ENCODE measurements at places on chromosomes 4 and X. TPM values are rescaled to one million over a fixed set of nuclear protein-coding genes. Genes with fewer than 3 reads are reported as not detected.

GRCh38 chr4:76306882-76307659 is 538 bp downstream of the STBD1 start:
- H3K36me3 ChIP-seq, result no peaks in the 10 kb centered on the region
- peak overlapping the region; percentile 64 for H3K4me3 ChIP-seq
- peak; percentile 35 for ATAC-seq
- H3K4me1 ChIP-seq, result peaks cover 15% of the 10 kb centered on the region
- peaks cover 4% of the 10 kb centered on the region for H3K27me3 ChIP-seq

GRCh38 chr4:183157215-183157614 is 58.2 kb downstream of the WWC2 start:
- no peaks in the 10 kb centered on the region for H3K27me3 ChIP-seq
- no peak overlapping the region for H3K27ac ChIP-seq
- H3K4me3 ChIP-seq, result no peak overlapping the region
- H3K36me3 ChIP-seq, result no peaks in the 10 kb centered on the region
- H3K4me1 ChIP-seq, result peaks cover 3% of the 10 kb centered on the region

- peaks cover 19% of the 10 kb centered on the region for H3K4me1 ChIP-seq
- H3K4me3 ChIP-seq, result no peak overlapping the region
- peak; percentile 55 for ATAC-seq
- H3K36me3 ChIP-seq, result no peaks in the 10 kb centered on the region
- no peaks in the 10 kb centered on the region for H3K27me3 ChIP-seq
Observed at GRCh38 chrX:132004728-132005127, 18.4 kb upstream of the STK26 start.

GRCh38 chr4:156677131-156677531 is 294.5 kb downstream of the PDGFC start:
- no peak overlapping the region for H3K27ac ChIP-seq
- H3K4me3 ChIP-seq, result no peak overlapping the region
- H3K4me1 ChIP-seq, result no peaks in the 10 kb centered on the region
- ATAC-seq, result no peak

DNA sequence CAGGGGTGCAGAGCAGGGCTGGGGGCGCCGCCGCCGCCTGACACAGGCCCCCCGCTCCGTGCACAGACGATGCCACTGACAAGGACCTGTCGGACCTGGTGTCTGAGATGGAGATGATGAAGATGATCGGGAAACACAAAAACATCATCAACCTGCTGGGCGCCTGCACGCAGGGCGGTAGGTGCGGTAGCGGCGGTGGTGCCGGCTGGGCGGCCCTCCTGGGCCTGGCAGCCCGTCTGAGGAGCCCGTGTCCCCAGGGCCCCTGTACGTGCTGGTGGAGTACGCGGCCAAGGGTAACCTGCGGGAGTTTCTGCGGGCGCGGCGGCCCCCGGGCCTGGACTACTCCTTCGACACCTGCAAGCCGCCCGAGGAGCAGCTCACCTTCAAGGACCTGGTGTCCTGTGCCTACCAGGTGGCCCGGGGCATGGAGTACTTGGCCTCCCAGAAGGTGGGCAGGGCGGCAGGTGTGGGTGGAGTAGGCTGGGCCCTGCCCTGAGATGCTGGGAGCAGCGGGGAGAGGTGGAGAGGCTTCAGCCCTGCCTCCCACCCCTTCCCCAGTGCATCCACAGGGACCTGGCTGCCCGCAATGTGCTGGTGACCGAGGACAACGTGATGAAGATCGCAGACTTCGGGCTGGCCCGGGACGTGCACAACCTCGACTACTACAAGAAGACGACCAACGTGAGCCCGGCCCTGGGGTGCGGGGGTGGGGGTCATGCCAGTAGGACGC is 12.6 kb downstream of the FGFR3 start:
- no peaks in the 10 kb centered on the region for H3K4me1 ChIP-seq
- ATAC-seq, result no peak
- H3K27ac ChIP-seq, result no peak overlapping the region
- no peaks in the 10 kb centered on the region for H3K27me3 ChIP-seq

DNA sequence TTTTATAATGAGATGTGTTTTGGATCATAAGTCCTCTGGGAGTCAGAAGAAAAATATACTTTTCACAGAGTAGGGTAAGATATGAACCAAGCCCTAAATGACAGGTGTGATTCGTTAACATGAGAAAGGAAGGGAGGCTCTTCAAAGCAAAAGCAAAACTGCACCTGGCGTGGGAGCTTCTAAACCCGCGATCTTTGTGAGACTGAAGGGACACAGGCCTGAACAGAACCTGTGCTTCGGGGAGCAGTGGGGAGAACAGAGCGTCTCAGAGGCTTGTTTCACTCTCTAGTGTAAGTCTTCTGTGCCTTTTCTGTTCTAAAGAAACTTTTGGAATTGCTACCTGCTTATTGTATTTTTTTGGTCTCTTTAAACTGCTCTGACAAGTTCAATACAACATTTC is 30.2 kb upstream of the CYP4V2 start:
- peak; percentile 94 for ATAC-seq
- no peak overlapping the region for H3K4me3 ChIP-seq
- H3K27me3 ChIP-seq, result no peaks in the 10 kb centered on the region
- H3K36me3 ChIP-seq, result no peaks in the 10 kb centered on the region
- H3K27ac ChIP-seq, result peak overlapping the region; percentile 73

DNA sequence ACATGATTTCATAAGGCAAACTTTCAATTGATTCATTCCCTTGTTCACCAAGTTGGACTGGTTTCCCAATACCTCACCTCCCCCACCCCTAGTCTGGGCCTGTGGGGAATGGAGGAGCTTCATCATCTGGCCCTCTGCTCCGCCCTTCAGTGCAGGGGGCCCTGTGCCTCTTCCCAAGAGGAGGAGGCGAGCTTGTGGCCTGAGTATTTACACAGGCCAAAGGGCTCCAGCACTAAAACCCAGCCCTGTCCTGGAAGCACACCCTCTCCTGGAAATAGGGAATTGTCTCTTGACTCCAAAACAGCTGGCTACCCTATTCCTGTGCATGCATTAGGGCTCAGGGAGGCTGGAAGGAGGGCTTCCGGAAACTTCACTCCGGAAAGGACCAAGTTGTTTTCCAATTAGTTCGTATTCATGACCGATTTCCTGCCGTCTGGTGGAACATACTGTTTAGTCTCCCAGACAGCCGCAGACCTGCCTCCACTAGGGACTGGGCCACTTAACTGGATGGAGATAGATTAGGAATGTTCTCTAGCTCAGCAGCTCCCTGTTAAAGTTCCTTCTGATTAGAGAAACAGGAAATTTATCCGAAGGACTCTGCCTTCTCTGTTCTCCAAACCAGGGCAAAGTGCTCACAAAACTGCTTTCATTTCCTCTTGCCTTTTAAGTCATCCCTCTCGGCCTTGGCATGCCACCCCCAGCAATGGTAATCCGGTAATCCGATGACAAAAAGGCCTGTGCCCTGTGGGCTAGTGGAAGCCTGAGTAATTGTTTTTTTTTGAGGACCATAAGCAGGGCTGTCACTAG is 5.8 kb downstream of the SRPX2 start:
- H3K36me3 ChIP-seq, result no peaks in the 10 kb centered on the region
- no peak overlapping the region for H3K27ac ChIP-seq
- no peak for ATAC-seq
- no peaks in the 10 kb centered on the region for H3K4me1 ChIP-seq
- H3K27me3 ChIP-seq, result peaks cover 4% of the 10 kb centered on the region

GRCh38 chrX:122418758-122419157 is 765.3 kb upstream of the GRIA3 start:
- no peak overlapping the region for H3K27ac ChIP-seq
- no peaks in the 10 kb centered on the region for H3K27me3 ChIP-seq
- no peaks in the 10 kb centered on the region for H3K36me3 ChIP-seq
- ATAC-seq, result no peak
- H3K4me1 ChIP-seq, result no peaks in the 10 kb centered on the region

DNA sequence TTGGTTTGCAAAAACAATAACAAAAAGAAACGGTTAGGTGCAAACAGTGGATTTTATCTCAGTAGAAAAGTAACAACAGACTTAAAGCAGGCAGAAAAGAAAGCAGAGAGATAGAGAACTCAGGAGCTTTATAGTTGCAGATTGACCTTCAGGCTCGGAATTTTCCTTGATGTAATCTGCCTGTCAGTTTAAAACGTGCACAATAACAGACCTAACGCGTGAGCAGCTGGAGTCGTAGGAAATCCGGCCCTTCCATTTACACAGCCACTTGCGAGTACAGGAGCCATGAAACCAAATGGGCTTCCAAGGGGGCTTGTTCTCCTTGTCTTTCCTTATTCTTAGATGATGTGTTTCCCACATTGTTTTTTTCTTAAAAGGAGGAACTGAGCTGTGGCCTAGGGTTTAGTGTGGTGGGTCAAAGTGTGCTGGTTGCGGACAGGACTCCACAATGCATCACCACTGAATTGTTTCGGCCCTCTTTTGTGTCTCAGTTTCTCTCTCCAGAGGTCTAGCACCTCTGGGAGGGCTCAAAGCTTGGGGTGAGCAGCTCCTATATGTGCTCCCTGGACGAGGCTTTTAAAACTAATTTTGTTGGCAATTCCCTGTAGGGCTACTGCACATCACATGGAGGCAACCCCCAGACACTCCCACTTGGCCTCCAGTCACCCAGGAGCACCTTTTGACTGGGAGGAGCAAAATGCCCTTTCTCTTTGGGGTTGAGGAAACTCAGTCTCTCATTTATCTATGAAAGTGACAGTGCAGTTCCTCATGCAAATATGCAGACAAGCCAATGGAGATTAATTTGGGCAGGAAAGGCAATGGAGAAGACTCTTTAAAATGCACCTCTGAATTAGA is 13.9 kb upstream of the MPP1 start:
- no peaks in the 10 kb centered on the region for H3K36me3 ChIP-seq
- no peak overlapping the region for H3K27ac ChIP-seq
- no peaks in the 10 kb centered on the region for H3K4me1 ChIP-seq
- no peak overlapping the region for H3K4me3 ChIP-seq
- no peak for ATAC-seq

GRCh38 chr4:41644288-41644914 is 104.1 kb downstream of the PHOX2B start:
- H3K36me3 ChIP-seq, result no peaks in the 10 kb centered on the region
- no peak for ATAC-seq
- peaks cover 24% of the 10 kb centered on the region for H3K27me3 ChIP-seq
- H3K27ac ChIP-seq, result no peak overlapping the region

GRCh38 chrX:153903238-153903980 is 1.1 kb upstream of the AVPR2 start:
- peak overlapping the region; percentile 27 for H3K4me3 ChIP-seq
- H3K27ac ChIP-seq, result peak overlapping the region; percentile 83
- no peak for ATAC-seq
- peaks cover 24% of the 10 kb centered on the region for H3K4me1 ChIP-seq
- no peaks in the 10 kb centered on the region for H3K27me3 ChIP-seq

GRCh38 chr4:3530051-3530450 is 2.2 kb downstream of the LRPAP1 start:
- no peak overlapping the region for H3K27ac ChIP-seq
- peaks cover 15% of the 10 kb centered on the region for H3K36me3 ChIP-seq
- peaks cover under 1% of the 10 kb centered on the region for H3K27me3 ChIP-seq
- no peak for ATAC-seq
- H3K4me3 ChIP-seq, result peak overlapping the region; percentile 94

- H3K4me1 ChIP-seq, result no peaks in the 10 kb centered on the region
- H3K4me3 ChIP-seq, result no peak overlapping the region
- H3K27ac ChIP-seq, result peak overlapping the region; percentile 43
Observed at GRCh38 chrX:39514801-39515200, 583.0 kb downstream of the BCOR start.

DNA sequence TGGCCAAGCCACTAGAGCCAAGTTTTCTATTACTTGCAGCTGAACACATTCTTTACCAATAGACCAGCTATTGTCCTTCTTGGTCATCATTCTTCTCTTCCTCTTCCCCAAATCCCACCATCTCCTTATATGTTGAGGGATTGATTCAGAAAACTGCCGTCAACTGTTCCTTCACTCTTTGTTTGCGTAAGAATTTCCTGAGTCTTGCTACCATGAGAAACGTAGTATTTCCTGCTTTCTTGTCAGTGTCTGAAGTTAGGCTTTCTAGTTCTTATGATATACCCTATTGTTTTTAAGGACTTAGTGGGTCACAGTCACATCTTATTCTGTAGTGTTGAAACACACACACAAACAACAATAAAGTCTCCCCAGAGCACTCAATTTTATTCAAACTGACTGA is 20.1 kb downstream of the IGFBP7 start:
- peaks cover 29% of the 10 kb centered on the region for H3K27me3 ChIP-seq
- no peaks in the 10 kb centered on the region for H3K4me1 ChIP-seq
- ATAC-seq, result no peak

DNA sequence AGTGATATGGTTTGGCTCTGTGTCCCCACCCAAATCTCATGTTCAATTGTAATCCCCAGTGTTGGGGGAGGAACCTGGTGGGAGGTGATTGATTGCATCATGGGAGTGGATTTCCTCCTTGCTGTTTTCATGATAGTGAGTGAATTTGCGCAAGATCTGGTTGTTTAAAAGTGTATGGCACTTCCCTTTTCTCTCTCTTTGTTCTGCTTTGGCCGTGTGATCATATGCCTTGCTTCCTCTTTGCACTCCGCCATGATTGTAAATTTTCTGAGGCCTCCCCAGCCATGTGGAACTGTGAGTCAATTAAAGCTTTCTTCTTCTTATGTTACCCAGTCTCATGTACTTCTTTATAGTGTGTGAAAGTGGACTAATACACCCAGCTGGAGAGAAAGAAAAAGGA is 113.0 kb upstream of the AADAT start:
- no peak overlapping the region for H3K27ac ChIP-seq
- no peaks in the 10 kb centered on the region for H3K36me3 ChIP-seq
- ATAC-seq, result no peak

- H3K4me3 ChIP-seq, result peak overlapping the region; percentile 43
- H3K27ac ChIP-seq, result peak overlapping the region; percentile 89
- no peaks in the 10 kb centered on the region for H3K27me3 ChIP-seq
- H3K4me1 ChIP-seq, result peaks cover 25% of the 10 kb centered on the region
Observed at GRCh38 chr4:108702960-108703359, 52.6 kb downstream of the OSTC start.

DNA sequence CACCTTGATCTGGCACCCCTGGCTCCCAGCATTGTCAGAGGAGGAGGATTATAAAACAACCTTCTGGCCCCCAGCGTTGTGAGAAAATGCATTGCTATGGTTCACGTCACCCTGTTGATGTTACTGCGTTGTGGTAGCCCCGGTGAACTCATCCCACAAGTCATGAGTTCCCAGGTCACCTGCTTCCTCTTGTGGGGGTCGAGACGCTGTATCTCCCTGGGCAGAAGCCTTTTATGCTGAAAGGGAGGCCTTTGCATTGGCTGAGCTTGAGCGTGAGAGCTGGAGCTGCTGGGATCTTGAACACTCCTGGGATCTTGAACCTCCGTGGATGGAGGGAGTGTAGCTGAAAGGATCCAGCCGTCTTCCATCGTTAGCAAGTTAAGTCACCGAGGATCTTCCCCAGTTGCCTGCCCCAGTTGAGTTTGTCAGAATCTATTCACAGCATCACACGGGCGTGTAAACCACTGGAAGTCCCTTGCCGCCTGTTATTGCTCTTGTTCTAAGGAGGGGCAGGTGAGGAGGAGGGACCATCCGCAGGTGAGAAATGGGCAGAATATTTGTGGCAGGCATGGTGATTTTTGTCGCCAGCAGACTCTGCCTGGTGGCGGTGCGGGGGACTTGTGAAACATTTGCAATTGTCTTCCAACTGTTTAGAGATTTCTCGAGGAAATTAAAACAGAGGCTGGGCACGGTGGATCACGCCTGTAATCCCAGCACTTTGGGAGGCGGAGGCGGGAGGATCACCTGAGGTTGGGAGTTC is 299.9 kb downstream of the ASMT start:
- no peak overlapping the region for H3K27ac ChIP-seq
- H3K27me3 ChIP-seq, result peaks cover 14% of the 10 kb centered on the region
- ATAC-seq, result no peak
- no peaks in the 10 kb centered on the region for H3K36me3 ChIP-seq
- H3K4me1 ChIP-seq, result no peaks in the 10 kb centered on the region

- peaks cover 3% of the 10 kb centered on the region for H3K27me3 ChIP-seq
- H3K4me1 ChIP-seq, result peaks cover 18% of the 10 kb centered on the region
- no peak for ATAC-seq
Observed at GRCh38 chr4:183399616-183400015, 44.8 kb upstream of the CDKN2AIP start.

The SSX4 gene
- not detected for total RNA-seq

The CPEB2 gene
- total RNA-seq, result 10.5 TPM

The SPANXA2 gene
- total RNA-seq, result not detected

Data from activated T-helper 17 cell treated with anti-CD3 and anti-CD28 coated beads, Interleukin-2, amount 50 U/mL, for 72 hours (primary cell).